NCI-H187 (cell line): ENCODE measurements at places on chromosomes 13 and 19.

DNA sequence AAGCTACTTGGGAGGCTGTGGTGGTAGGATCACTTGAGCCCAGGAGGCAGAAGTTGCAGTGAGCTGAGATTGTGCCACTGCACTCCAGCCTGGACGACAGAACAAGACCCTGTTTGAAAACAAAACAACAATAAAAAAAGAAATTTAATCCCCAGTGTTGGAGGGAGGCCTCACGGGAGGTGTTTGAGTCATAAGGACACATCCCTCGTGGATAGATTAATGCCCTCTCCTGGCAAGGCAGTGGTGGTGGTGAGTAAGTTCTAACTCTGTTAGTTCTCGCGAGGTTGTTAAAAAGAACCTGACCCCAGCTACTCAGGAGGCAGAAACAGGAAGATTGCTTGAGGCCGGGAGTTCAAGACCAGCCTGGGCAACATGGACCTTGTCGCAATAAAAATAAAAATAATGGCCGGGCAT, 27.6 kb upstream of the SIN3B start:
- DNase-seq, result no peak

DNA sequence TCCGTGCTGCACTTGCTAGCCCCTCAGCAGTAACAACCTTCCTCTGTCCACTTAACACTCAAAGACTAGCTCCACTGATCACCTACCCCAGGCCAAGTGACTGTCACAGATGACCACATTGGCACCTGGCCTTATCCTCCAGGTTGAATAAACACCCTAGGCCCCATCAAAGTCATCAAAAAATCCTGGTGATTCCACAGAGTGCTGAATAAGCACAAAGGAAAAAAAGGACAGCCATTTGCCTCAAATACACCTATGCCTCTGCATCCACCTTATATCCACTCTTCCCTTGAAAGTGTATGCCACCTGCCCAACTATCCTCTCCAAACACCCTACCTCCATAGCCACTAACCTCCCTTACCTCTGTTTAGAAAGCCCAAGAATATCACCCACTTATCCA, 2.7 kb downstream of the ZNF154 start:
- DNase-seq, result no peak

GRCh38 chr19:18000915-18001776, 6.8 kb upstream of the ARRDC2 start:
- no peak for DNase-seq

DNA sequence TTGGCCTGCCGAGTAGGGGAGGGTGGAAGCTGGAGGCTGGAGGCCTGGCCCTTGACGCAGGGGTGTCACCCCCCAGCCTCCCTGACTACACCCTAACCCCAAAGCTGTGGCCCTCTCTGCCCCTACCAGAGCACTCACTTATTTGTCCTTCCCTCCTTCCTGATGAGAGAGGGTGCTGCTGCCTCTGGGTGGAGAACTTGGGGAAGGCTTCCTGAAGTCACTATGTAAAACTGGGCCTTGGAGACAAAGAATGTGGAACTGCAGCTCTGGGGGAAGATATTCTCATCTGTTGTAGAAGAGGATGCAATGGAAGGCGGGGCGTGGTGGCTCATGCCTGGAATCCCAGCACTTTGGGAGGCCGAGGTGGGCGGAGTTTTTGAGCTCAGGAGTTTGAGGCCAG, 485.2 kb downstream of the ZNF536 start:
- no peak for DNase-seq

GRCh38 chr13:46386392-46387063, 524 bp downstream of the RUBCNL start:
- DNase-seq, result no peak
